Left hindlimb (tissue), 1 donor: ENCODE measurements at places on chromosomes 6 and 20.

DNA sequence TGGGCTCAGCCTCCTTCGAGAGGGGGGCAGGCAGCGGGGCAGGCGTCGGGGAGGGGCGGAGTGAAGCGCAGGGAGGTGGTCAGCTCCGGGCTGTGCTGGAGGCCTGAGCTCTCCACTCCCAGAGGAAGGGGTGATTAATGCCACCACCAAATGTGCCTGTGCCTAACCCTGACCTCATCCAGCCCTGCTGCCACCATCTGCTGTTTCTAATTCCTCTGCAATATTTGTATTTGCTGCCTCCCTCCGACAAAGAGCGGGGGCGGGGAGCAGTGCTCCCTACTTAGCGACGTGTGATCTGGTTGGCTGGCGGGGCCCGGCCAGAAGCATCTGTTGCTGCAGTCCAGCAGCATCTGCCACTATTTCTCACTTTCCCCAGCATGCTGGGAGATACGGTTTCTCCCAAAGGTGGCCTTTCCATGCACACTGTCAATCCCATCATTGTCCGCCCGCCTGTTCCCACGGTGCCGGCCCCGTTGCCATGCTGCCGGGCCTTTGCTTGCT, 47.0 kb downstream of the DLL1 start:
- peak; percentile 62 for DNase-seq

DNA sequence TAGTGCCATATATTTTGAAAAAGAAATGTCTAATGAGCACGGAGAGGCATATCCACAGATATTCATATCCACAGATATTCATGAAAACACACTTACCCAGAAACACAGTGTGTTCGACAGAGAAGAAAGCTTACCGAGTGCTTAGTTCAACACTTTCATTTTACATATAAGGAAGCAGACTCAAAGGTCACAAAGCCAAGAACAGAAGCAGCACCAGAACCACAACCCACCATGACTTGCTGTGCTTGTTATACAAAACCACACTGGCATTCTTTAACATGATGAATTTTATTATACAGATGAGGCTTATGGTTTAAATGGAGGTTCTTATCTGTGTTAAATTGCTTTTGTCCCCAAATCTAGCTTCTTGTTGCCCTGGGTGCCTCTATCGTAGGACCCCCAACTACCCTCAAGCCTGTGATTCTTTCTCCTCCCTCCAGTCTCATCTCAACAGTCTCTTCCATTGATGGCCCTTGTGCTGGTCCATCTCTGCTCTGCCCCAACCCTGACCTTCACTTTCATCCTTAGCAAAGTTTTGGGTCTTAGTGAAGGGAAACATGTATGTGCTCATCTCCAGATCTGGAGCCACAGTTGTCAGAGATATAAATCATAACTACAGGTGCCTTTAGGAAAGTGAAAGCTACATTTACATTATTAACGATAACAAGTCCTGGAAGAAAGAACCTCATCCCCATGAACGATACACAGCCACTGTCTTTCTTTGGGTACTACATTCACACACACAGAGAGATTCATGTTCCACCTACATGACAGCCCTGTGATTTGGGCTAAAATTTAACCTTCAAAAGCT, 40.0 kb downstream of the SF3B5 start:
- DNase-seq = no peak

DNA sequence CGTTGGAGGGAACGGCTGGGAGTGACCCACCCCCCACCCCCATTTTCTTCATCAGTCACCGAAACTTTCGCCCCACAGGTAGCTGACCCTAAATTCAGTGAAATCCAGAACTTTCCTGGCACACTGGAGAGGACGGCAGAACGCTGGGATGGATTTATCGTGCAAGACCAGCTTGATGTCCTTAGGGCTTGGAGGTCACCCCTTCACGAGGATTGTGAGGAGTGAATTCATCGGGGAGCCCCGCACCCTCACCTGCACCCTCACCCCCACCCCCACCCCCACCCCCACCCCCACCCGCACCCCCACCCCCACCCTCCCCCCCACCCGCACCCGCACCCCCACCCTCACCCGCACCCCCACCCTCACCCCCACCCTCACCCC, 13.3 kb upstream of the TCFL5 start:
- DNase-seq = no peak

DNA sequence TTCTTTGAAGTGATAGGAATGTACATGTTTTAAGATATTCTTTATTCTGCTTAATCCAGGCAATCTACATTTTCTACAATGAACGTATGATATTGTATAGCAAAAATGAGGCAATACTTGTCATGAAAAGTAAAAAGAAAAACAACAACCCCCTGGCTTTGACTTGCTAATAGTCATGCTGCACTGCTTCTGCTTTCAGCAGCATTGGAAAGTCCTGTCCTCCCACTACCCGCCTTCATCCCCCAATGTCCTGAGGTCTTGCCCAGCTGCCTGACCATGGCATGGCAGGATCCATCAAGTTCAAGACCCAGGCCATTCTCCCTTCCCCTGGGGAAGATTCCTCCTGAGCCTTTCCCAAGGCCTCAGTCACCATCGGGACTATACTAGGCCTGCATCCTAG, 156.5 kb downstream of the SH3BGRL2 start:
- no peak for DNase-seq
